ENCODE measurements at places on chromosomes 4 and X.

- DNase-seq, result no peak
Observed at GRCh38 chrX:68699960-68700746, 52.7 kb downstream of the STARD8 start.

DNA sequence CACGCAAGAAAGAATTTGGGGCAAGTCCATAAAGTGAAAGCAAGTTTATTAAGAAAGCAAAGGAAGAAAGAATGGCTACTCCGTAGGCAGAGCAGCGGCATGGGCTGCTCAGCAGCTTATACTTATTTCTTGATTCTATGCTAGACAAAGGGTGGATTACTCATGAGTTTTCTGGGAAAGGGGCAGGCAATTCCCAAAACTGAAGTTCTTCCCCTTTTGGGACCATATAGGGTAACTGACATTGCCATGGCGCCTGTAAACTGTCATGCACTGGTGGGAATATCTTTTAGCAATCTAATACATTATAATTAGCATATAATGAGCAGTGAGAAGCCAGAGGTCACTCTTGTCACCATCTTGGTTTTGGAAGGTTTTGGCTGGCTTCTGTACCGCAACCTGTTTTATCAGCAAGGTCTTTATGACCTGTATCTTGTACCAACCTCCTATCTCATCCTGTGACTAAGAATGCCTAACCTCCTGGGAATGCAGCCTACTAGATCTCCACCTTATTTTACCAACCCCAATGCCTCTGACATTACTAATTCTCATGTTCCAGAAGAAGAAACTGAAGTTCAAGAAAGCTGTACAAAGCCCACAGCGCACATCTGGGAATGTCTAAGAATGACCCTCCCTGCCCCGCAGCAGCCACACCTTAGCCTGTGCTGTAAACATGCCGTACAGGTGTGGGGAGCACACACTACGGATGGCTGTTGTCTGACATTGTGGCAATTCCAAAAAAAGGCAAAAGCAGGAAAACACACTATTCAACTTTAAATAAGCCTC lies 18.6 kb downstream of the RXFP1 start:
- DNase-seq, result no peak

DNA sequence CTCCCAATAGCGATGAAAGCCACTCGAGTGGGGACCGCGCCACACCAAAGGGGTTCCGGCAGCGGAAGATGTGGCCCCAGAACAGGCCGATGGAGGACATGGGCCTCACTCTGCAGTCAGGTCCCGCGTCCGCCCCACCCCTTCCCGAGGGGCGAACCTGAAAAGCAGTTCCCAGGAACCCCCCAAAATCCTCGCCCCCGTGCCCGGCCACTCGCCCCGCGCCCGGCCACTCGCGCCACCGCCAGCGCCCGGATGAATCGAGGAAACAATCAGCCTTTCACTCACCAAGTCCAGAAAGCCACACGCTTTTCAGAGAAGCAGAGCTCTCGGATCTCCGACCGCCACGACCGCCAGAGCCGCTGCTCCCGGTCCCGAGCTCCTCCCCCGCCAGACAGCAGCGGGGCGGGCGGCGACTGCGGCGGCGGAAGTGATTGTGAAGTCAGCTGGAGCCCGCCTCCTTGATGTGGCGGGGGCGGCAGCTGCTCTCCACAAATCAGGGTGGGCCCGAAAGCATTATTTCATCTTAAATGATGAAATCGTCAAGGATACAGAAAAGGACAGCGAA lies at the start of gene PJA1:
TSS of gene PJA1 (minus strand) at position 367 of the 565 bp plus-strand sequence. CDS start 2,380 bp downstream, outside the sequence.
- DNase-seq, result peak; percentile 70

DNA sequence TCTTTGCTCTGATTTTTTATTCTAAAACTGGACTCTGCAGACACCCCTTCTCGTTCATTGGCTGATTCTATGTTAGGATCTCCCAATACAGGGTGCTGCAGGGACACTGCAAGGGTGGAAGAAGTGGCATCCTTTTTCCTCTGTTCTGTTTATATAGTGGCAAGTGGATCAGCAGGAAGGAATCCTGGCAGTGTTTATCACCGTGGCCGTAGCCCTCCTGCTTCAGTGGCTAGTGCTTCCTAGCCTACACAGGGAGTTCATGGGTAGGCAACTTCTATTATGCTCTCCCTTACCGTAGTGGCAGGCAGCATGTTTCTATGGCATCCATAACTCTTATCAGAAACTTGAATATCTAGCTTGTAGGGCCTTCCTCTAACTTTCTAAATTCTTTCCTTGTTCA lies 6.4 kb upstream of the AP1AR start:
- DNase-seq, result no peak

DNA sequence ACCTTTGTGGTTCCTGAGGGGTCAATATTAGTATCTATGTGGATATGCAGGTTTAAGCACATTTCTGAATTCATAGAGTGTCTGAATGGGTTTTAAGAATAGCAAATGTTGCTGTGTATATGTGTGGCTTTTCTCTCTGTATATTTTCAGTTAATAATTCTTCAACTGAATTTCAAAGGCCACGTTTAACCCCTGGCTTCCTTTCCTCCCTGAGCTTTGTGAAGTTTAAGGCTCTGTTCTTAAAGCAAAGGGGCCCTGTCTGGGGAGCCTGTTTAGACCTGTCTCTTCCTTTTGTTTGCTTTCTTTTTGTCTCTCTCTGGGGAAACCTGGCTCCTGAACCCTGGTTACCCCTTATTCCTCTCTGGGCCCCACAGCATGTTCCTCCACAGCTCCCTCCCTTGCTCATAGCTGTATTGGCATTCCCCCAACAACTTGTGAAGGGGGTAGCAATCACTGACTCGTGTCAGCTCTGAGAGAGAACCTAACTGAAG lies 139.1 kb downstream of the COL4A6 start:
- DNase-seq, result no peak

DNA sequence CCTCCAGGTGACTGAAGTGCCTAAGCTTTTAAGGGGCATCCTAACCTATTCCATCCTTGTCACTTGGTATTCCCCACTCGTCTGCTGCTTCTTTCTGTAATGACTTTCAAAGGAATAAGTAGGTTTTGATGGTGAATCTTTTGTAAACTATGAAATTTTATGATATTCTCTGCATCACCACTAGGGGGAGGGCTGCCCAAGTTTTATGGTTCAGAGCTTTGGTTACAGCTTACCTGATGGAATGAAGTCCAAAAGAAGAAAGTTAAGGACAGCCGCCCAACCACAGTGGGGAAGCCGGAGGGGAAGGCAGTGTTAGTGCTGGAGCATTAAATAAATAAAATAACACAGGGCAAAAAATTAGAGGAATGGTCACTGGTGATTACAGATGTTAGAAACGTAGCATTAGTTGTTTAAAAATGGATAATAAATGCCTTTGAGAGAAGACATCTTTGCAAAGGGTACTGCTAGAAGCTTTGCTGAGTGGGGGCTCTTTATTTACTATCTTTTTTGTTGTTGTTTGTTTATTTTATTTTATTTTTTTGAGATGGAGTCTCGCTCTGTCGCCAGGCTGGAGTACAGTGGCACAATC lies 204.9 kb downstream of the GBA3 start:
- peak; percentile 1 for DNase-seq

- DNase-seq, result peak; percentile 25
Observed at GRCh38 chr4:87973283-87974169, 2.0 kb upstream of the SPP1 start.

DNA sequence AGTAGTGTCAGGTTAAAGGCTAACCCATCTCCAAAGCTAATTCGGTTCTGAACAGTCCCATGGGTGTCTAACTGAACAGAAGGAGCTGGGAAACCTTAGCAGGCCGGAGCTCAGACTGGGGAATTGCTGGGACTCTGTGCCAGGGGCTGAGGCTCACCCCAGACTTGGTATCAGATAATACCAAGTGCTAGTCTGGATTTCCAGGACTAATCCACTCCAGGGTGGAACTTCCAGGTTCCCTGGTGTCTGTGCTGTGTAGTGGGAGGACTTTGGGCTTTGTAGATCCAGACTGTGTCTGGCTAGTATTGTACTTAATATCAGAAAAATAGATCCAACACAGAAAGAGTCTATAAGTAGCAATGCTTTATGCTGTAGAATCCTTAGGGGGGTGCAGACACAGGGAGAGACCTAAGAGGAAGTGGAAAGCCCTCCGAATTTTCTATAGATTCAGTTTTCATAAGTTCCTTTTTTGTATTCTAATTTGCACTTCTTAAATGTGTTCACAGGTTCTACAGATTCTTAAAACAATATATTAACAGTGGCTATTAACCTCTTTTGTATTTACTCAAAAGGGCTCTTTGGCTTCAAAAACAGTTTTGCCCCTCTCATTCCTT lies 4.1 kb downstream of the ZNF827 start:
- no peak for DNase-seq

GRCh38 chr4:90163872-90164271 lies 36.7 kb downstream of the CCSER1 start:
- no peak for DNase-seq

DNA sequence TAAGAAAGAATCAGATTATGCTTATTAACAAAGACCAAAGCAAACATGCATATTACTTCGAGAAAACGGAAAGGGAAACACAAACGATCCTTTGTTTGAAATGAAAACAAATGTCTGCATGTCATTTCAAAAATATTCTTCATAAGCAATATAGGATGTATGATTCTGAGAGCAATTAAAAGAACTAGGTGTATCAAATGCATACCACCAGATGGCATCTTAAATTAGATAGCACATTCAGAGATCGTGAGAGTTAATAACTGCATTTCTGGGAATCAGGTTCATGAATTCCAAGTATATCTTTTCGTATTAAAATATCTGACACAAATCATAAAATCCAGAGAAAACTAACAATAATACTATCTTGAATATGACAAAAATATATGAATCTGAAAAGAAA lies 159.5 kb downstream of the PPP3CA start:
- DNase-seq, result no peak

GRCh38 chr4:168386002-168386401 lies 67.5 kb upstream of the DDX60 start:
- peak; percentile 24 for DNase-seq

DNA sequence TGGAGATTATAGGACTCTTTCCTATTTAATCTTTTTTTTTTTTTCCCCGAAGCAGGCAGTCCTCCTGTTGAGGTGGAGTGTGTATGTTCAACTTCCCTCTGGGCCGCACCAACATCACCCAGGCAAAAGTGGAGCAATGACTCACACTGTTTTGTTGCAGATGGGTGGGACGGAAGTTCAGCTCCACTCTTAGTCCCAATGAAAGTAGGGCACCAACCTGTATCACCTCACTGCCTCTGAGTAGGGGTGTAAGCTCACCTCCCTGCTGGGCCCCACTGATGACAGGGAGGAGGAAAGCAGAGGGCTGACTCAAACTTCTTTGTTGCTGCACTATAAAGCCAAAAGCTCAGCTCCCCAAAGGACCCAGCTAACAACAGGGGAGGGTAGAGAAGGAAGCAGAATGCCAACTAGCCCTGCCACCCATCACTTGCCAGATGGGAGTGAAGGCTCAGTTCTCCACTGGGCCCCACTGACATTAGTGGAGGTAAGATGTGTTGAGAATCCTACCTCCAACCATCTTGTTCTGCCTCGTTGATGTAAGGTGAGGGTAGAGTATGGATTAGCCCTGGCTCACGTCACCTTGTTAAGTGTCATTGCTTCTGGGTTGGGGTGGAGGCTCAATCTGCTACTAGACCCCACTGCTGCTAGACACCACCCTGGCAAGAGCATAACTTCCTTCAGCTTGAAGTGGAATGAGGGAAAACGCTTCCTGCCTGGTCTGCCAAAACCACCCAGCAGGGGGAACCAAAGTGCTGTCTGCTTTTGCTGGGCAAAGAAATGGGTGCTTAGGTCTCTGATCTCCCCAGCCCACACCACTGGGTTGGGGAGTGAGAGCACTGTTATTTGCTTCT lies 14.1 kb downstream of the RPS6KA3 start:
- peak; percentile 22 for DNase-seq

DNA sequence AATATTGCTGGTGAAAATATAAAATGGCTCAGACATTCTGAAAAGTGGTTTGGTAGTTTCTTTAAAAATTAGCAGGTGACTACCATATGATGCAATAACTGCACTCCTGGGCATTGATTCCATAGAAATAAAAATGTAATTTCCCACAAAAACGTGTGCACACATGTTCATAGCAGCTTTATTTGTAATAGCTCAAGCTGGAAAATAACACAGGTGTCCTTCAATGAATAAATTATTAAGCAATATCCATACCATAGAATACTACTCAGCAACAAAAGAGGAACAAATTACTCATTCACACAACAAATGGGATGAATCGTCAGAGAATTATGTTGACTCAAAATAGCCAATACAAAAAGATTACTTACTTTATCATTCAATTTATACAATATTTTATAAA lies 893.7 kb upstream of the SLIT2 start:
- DNase-seq, result no peak

GRCh38 chrX:31329298-31329697 lies 257.5 kb upstream of the FTHL17 start:
- DNase-seq, result no peak

DNA sequence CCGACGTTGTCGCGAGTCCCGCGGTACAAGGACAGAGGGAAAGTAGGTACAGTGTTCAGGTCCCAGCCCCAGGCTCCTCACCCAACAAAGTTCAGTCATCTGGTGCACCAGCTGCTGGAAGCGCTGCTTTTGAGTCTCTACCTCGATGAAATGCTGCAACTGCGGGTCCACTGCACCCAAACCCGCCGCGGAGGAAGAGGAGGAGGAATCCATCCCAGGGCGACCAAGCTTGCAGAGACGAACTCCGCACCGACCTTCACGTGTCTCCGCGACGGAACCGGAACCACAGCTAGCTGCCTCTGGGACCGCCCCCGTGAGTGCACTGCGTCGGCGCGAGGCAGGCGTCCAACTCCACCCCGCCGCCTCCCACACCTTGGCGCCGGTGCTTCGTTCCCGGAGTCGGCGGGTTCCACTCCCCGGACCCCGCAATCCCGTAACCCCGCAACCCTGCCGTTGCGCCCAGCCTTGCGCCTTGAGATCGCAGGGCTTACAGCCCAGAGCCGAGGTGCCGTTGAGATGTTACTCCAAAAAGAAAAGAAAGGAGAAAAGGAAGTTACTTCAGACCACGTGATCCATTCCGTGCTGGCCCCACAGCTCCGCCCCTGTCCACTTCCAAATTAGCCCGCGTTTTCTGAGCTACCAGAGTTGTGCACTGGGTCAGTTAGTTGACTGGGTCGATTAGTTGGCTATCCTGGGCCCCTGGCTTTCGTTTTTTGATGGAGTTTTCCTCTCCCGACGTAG lies at the start of gene TIMM8A:
TSS of gene TIMM8A (minus strand) at position 291 of the 741 bp plus-strand sequence. CDS start at position 213, 78 bp downstream.
- peak; percentile 63 for DNase-seq

DNA sequence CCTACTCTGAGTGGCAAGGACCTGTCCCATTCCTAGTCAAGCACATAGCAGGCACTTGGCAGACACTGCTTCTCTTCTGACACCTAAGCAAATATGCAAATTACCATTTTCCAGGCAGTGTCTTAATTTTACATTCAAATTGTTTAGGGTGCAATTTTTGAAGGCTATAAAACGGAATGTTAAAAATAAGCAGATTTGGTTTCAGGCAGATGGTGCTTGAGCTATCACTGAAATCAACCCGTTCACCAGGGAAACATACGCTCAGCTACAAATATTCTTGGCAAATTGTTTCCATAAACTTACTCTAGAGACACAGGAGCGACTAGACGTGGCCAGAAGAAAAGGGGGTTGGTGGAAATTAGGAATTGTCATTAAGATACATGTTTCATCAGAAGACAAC lies 45.7 kb downstream of the BEND2 start:
- DNase-seq, result no peak

DNA sequence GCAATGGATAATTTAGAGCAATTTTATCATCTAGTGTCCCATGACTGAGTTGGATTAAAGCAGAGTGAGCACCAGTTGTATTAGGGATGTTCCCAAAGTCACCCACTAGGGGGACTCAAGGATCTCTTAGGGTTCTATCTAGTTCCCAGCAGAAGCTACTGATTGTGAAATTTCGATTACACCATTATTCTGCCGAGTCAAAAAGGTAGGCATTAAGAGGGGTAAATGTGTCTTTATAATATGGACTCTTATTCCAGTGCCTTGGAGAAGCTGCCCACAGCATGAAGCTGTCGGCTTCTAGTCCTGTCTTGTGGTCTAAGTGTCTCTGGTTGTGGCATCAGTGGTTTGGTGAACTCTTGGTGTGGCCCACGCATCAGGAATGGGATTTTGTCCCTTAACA lies 53.3 kb downstream of the RGS12 start:
- peak; percentile 68 for DNase-seq
